ENCODE measurements at places on chromosomes 4 and X.
A peak's percentile ranks its signal among the peaks of the same experiment; 100 is the strongest.

- no peak for DNase-seq
Observed at GRCh38 chr4:98507299-98507698, 151.1 kb downstream of the TSPAN5 start.

DNA sequence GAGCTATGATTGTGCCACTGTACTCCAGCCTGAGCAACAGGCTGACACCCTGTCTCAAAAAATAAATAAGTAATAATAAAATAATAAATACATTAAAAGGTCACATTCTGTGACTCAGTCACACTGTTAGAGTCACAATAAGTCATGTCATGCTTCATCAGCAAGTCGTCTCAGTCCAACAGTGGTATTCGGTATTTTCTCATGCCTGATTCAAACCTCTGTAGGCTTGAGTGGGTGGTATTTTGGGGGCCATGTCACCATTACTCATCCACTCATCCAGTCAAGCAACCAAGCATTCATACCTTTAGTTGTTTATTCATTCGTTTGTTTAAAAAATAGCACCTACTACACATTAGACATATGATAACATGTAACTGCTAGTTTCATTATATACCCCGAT lies 46.9 kb downstream of the SUPT20HL2 start:
- no peak for DNase-seq

GRCh38 chr4:53497487-53498244 lies 93.6 kb downstream of the LNX1 start:
- peak; percentile 38 for DNase-seq

GRCh38 chr4:138567696-138568095 lies 325.5 kb upstream of the SLC7A11 start:
- DNase-seq, result no peak

DNA sequence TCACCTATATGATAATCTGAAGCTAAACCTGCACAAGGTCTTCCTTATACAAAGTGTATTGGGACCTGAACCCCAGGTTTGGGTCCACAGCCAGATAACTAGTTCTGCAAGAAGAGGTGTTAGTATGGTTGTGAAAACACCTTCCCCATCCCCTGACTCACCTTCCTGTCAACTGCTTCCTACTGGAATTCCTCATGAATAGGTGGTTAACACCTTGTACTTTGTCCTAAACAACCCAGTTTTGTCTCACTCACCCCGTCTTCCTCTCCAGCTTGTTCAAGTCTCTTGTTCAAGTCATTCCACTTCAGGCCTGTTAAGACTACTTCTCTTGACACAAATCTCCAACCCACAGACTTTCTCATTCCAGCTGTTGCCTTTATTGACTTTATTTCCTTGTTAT lies 45.5 kb downstream of the CCNG2 start:
- no peak for DNase-seq

DNA sequence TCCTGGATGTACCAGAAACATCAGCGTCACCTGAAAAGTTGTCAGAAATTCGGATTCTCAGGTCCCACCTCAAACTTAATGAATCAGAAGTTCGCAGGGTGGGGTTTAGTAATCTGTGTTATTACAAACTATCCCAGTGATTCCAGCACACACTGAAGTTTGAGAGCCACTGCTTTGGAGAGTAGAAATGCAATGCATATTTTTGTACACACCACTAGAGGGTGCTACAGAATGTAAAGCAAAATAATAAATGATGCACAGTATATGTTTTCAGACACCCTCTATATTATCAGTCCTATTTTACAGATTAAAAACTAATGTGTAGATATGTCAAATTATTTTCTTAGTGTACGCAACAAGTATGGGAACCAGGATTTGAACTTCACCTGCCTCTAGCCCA lies 2.4 kb upstream of the MORF4L2 start:
- no peak for DNase-seq

DNA sequence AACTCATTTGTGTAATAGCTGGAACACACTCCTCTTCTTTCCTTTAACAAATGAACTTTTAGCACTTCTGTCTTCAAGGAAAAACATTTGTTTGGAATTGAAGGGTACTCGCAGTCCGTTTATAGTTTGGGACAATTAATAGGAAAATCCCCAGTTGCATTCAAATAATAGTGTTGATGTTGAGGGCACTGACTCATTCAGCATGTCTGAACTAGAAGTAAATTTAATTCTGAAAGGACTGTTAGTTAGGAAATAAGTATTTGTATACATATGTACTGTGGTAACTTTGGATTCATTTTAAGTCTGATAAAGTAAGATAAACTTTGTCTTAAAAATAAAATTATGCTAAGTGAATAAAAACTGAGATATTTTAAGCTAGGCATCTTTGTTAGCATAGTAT lies 27.2 kb downstream of the FAM199X start:
- no peak for DNase-seq

DNA sequence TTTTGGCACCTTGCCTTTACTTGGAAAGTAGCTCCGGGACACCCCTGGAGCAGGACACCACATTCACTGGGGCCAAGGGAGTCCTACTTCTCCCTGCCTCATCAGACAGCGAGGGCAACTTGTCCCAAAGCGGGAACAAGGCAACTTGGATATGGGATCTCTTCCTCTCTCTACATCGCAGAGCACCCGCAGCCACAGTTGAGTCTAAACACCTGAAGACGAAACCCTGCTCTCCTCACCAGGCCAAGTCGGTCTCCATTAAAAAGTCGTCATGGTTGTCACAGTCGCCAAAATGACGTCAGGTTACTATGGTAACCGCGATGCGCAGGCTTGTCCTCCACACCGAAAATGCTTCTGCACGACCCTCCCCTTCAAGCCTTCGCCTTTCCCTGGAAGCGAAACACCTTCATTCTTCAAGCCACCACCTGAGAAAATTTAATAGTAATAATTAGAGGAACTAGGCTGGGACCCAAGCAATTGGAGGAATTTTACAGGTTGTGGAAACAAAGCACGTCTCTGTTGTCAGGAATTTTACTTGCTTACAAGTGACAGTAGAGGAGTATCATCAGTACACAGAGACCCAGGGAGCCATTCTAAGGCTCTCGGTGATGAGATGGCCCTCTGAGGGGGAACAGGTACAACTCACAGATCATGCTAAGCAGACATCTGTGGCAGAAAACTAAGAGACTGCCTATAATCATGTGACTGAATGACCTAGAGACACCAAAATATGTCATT lies 30.5 kb upstream of the TCEAL4 start:
- no peak for DNase-seq

DNA sequence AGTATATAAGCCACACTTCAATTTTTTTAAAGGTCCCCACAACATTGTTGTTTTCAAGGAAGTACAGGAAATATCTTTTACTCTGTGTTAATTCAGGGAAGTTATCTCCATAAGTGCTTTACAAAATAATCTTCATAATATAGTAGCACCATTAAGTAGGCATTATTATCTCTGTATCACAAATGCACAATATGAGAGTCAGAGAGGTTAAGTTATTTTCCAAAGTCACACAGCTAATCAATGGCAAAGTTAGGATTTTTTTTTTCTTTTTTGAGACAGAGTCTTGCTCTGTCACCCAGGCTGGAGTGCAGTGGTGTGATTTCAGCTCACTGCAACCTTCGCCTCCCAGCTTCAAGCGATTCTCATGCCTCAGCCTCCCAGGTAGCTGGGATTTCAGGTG lies 35.1 kb upstream of the PI4K2B start:
- no peak for DNase-seq

DNA sequence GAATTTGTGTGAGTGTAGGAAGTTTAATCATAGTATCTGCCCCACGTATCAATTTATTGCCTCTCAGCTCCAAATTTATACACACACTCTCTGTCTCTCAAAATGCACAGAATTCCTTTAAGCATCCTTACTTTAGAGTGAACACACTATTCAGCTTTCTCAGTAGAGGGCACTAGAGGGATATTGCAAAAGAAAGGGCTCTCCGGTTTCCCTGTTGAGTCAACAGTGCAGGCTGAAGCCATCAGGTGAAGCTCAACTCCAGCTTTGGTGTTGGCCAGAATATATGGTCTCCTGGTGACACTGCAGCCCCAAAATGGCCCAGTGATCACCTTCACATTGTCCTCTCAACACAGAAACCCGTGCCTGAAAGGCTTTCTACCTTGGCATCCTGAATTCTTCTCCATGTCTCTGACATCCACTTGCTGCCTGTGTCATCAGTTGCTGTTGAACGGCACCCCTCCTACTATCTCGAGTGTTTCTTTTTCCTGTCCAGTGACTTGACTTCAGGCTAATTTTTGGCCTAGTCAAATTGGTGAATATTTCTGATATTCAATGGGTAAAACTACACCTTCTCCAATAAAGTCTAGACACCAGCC lies 670.5 kb downstream of the GABRG1 start:
- no peak for DNase-seq

DNA sequence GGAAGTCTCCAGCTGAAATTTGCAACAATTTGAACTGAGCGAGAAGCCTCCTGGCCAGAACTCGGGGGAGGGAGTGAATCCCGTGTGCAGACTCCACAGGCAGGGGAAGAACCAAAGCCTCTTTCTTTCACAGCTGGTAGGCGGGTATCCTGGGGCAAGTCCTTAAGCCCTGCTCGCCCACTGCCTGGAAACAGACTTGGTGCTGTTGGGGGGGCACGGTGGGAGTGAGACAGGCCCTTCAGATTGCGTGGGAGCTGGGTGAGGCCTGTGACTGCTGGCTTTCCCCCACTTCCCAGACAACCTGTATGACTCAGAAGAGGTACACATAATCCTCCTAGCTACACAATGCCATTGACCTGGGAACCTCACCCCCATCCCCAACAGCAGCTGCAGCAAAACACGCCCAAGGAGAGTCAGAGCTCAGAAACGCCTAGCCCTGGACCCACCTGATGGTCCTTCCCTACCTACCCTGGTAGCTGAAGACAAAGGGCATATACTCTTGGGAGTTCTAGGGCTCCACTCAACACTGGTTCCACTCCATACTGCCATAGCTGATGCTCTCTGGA lies 22.4 kb upstream of the RLIM start:
- DNase-seq, result no peak

- DNase-seq, result no peak
Observed at GRCh38 chrX:123927845-123928244, 33.7 kb upstream of the STAG2 start.

- no peak for DNase-seq
Observed at GRCh38 chr4:95290702-95291101, 258.1 kb downstream of the UNC5C start.

GRCh38 chrX:151789179-151789800 lies 54.7 kb downstream of the CNGA2 start:
- DNase-seq, result peak; percentile 21

GRCh38 chrX:1361275-1361674 lies 24.7 kb downstream of the IL3RA start:
- no peak for DNase-seq

DNA sequence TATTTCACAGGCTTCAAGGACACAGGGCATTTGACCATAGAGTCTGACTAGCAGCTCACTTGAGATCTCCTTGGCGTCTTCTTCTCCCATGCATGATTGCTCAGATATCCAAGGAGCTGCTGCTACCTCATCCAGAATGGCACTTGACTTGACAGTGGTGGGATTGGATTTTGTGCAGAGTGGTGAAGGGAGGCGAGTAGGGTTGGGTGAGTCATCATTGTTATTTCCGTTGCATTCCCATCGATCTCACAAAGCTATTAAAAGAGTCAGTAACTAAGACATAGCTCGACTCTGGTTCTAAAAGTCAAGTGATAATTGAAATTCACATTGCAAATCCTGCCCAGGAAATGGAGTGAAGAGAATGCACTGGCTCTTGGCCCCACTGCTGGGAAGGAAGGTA lies 27.7 kb downstream of the NHSL2 start:
- no peak for DNase-seq

GRCh38 chrX:73728602-73729001 lies 165.6 kb downstream of the CHIC1 start:
- no peak for DNase-seq

DNA sequence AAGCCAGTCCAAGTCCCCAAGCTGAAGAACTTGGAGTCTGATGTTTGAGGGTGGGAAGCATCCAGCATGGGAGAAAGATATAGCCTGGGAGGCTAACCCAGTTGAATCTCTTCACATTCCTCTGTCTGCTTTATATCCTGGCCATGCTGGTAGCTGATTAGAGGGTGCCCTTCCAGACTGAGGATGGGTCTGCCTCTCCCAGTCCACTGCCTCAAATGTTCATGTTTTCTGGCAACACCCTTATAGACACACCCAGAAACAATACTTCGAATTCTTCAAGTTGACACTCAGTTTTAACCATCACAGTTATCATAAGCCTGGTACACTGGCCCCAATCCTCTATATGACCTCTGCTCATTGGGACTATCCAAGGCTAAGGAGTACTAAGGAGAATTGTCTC lies 124.1 kb upstream of the WDR1 start:
- DNase-seq, result no peak

DNA sequence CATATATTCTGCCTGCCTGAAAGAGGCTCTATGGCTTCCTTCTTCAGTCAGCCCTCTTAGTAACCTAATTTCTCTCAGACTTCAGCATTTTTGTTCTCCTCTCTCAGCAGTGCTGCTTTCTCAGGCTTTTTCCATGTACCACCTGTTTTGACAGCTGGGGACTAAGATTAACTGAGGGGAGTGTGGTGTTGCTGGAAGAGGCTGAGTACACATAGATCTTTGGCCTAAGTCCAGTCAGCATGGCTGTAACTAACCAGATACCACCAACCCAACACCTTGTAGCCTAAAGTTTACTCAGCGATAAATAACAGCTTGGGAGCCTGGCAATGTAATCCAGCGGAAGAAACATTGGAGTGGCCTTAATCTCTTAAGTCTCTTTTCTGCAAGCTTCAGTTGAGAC lies 85.5 kb downstream of the RTL3 start:
- DNase-seq, result no peak

- DNase-seq, result no peak
Observed at GRCh38 chr4:141330616-141331015, 109.9 kb downstream of the ZNF330 start.

- DNase-seq, result no peak
Observed at GRCh38 chrX:133637765-133638164, 222.5 kb upstream of the GPC4 start.

GRCh38 chrX:151985955-151986354 lies 11.5 kb upstream of the GABRE start:
- DNase-seq, result no peak

- DNase-seq, result no peak
Observed at GRCh38 chrX:107454302-107454701, 4.8 kb downstream of the FRMPD3 start.

GRCh38 chr4:14095831-14096230 lies 468.3 kb upstream of the BOD1L1 start:
- no peak for DNase-seq

DNA sequence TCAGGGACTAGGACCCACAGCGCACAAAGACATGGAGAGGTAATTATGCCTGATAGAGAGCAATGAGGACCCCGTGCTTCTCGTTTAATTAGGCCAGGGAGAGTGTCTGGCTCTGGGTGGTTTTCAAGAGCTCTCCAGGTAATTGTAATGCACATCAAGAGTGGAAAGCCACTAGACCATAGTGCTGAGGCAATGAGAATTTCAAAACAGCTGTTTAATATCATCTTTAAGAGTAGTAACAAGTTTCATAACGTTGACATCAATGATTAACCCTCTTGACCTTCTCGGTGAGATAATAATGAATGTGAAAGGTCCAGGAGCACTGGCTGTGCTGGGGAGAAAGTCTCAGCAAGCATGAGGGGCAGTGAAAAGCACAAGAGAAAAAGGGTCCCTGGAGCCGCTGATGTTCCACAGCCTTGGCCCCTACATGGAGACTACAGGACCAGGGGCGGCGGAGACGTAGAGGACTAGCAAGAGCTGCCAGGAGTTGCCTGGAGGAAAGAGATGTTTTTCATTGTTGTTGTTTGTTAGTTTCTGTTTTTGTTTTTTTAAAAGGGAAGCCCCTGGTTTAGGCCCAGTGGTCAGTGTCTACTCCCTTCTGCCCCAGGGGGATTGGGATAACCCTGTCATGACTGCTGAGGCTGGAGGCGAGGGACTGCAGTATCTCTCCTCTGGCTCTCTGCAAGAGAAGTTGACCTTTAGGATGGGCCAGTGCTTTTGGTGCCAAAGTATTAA lies 14.8 kb upstream of the CXCR3 start:
- DNase-seq, result no peak

Data from amniotic stem cell (primary cell).